ENCODE measurements at places on chromosomes 7 and 10.

DNA sequence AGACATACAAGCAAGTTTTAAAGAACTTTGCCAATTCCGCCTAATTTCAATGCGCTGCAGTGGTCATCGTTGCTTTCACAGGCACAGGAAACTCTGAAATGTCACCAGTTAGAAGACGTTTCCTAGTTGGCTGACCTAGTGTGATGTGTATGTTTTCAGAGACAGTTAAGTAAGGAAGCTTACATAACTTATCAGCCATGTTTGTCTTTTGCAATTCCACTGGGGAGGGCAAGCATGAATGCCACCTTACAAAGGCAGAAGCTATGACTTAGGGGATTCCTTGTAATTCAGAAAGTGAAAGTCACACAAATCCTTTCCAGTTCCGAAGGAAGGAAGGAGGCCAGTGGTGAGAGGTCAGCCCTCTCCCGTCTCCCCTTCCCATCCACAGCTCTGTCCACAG, 15.0 kb upstream of the NPS start:
- DNase-seq, result no peak
- H3K4me3 ChIP-seq, result no peak overlapping the region
- H3K27me3 ChIP-seq, result no peaks in the 10 kb centered on the region

DNA sequence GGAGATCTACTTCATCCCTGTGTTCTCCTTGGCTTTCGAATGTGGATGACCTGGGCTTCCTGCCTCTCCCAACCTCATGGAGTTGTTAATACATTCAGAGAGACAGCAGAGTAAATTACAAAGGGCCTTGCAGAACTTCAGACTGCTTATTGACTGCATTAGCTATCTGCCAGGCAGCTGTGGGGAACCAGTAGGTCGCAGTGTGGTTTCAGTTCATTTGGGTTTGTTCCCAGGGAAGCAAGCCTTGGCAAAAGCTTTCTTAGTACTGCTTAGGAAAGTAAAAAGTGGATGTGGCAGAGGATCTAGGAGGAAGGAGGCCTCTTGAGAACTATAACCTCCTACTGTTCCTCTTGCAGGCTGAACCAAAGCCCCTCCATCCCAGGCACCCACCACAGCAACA, 9.2 kb downstream of the NPFFR1 start:
- DNase-seq, result no peak
- H3K27ac ChIP-seq, result no peak overlapping the region
- H3K4me3 ChIP-seq, result no peak overlapping the region
- H3K27me3 ChIP-seq, result peaks cover 2% of the 10 kb centered on the region

DNA sequence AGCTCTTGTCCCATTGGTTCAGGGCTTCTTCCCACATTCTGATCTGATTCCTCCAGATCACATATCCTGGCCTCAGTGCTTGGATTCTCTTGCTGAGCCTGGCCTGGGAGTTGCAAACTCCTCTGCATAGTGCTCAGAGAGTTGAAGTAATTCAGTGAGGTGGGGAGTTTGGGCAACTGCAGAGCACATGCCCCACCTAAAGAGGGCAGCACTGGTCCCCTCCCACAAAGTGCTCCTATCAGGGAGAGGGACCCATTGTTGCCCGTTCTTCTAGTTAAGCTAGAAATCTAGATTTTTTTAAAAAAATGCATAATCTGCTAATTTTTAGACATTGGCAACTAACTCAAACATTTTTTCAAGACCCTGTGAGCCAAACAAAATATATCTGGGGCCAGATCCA, 45.1 kb downstream of the CHN2 start:
- H3K4me1 ChIP-seq, result peaks cover 19% of the 10 kb centered on the region
- no peak overlapping the region for H3K27ac ChIP-seq
- peaks cover 36% of the 10 kb centered on the region for H3K27me3 ChIP-seq
- no peak overlapping the region for H3K4me3 ChIP-seq
- no peaks in the 10 kb centered on the region for H3K36me3 ChIP-seq

DNA sequence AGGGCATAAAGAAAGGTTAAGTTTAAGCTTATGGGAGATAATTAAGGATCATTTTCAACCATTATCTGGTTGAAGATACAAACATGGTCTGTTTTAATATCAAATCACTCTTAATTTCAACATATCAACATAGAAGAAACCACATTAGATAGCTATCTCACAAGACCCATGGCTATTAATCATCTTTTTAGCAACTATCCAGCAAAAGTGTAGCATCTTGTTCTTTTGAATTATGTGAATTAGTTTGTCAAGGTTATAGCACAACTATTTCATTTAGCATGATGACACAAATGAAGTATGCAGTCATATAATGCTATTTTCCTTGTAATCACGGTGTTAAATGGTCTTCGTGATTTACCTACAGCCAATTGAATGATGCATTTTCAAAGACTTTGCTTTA, 58.9 kb upstream of the PPP1R9A start:
- H3K36me3 ChIP-seq, result no peaks in the 10 kb centered on the region
- no peaks in the 10 kb centered on the region for H3K27me3 ChIP-seq
- no peaks in the 10 kb centered on the region for H3K4me1 ChIP-seq
- no peak overlapping the region for H3K4me3 ChIP-seq
- no peak for DNase-seq

GRCh38 chr7:143185551-143185950, 2.3 kb downstream of the TAS2R39 start:
- no peak for DNase-seq
- no peak overlapping the region for H3K4me3 ChIP-seq
- H3K4me1 ChIP-seq, result no peaks in the 10 kb centered on the region
- H3K36me3 ChIP-seq, result no peaks in the 10 kb centered on the region
- H3K27me3 ChIP-seq, result peaks cover 9% of the 10 kb centered on the region

- peaks cover 67% of the 10 kb centered on the region for H3K4me1 ChIP-seq
- no peaks in the 10 kb centered on the region for H3K36me3 ChIP-seq
- H3K27me3 ChIP-seq, result no peaks in the 10 kb centered on the region
- no peak for DNase-seq
- H3K27ac ChIP-seq, result peak overlapping the region; percentile 40
Observed at GRCh38 chr10:7480742-7481367, 70.0 kb upstream of the SFMBT2 start.

- no peaks in the 10 kb centered on the region for H3K36me3 ChIP-seq
- H3K27ac ChIP-seq, result no peak overlapping the region
- no peak overlapping the region for H3K4me3 ChIP-seq
- DNase-seq, result peak; percentile 22
Observed at GRCh38 chr7:105760551-105761447, 115.6 kb downstream of the ATXN7L1 start.

GRCh38 chr10:100076750-100077149, 4.9 kb downstream of the CPN1 start:
- no peaks in the 10 kb centered on the region for H3K36me3 ChIP-seq
- DNase-seq, result no peak
- H3K27me3 ChIP-seq, result peaks cover 32% of the 10 kb centered on the region
- no peak overlapping the region for H3K4me3 ChIP-seq
- no peak overlapping the region for H3K27ac ChIP-seq

- no peak overlapping the region for H3K4me3 ChIP-seq
- H3K36me3 ChIP-seq, result no peaks in the 10 kb centered on the region
- H3K4me1 ChIP-seq, result no peaks in the 10 kb centered on the region
- DNase-seq, result no peak
- H3K27me3 ChIP-seq, result peaks cover 15% of the 10 kb centered on the region
- H3K27ac ChIP-seq, result no peak overlapping the region
Observed at GRCh38 chr10:6866757-6867156, 286.7 kb upstream of the PRKCQ start.

DNA sequence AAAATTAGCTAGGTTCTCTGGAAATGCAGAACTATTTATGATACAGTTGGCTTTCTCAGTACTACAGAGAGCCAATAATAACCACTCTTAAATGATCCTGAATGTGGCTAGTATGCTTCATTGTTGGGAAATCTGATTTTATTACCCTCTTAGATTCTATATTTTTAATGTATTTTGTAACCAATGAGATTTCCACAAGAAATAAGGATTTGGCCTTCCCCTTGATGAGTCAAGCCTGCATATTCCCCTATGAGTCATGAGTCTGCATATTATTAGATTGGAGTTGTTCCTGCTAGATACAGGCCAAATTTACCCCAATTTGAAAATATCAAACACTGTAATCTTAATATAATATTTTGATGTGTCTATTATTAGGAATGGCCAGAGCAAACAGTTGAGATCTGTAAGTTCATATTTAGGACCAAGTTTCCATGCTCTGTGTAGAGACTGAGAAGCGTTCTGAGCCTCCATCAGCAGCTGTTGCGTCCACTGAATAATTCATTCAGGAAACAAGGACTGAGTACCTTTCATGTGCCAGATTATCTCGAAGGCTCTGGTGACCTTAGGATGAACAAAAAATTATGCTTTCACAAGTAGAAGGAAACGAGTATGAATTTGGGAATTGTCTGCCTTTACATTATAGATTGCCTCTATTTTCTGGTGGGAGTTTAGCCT, 793.4 kb downstream of the NRG3 start:
- DNase-seq, result no peak
- H3K36me3 ChIP-seq, result no peaks in the 10 kb centered on the region
- H3K4me1 ChIP-seq, result no peaks in the 10 kb centered on the region
- no peaks in the 10 kb centered on the region for H3K27me3 ChIP-seq

DNA sequence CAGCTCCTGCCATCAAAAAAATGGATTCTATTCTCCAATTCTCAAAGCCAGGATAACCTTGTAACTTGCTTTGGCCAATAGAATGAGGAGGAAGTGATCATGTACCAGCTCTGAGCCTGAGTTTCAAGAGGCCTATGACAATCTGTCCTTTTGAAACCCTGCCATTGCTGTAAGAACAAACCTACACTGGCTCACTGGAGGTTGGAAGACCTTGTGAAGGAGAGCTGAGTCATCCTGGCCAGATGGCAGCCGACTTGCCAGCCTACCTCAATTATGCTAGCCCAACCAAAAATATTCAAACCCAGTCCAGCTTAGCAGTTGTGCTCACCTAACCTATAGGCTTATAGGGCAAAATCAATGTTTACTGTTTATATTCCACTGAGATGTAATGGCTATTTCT, 93.0 kb downstream of the HGF start:
- H3K27ac ChIP-seq, result no peak overlapping the region
- no peaks in the 10 kb centered on the region for H3K27me3 ChIP-seq
- DNase-seq, result no peak
- no peaks in the 10 kb centered on the region for H3K4me1 ChIP-seq
- no peaks in the 10 kb centered on the region for H3K36me3 ChIP-seq
- H3K4me3 ChIP-seq, result no peak overlapping the region

- H3K36me3 ChIP-seq, result no peaks in the 10 kb centered on the region
- no peak for DNase-seq
- H3K4me1 ChIP-seq, result no peaks in the 10 kb centered on the region
- H3K4me3 ChIP-seq, result no peak overlapping the region
- peaks cover 3% of the 10 kb centered on the region for H3K27me3 ChIP-seq
- no peak overlapping the region for H3K27ac ChIP-seq
Observed at GRCh38 chr7:42142089-42142488, 94.9 kb downstream of the GLI3 start.
